HS-27A (cell line): ENCODE measurements at places on chromosomes 5 and 9.

- DNase-seq = no peak
Observed at GRCh38 chr5:179143446-179143845, 83.3 kb downstream of the ZNF354C start.

GRCh38 chr5:179142434-179143198 lies 82.4 kb downstream of the ZNF354C start:
- no peak for DNase-seq

- no peak for DNase-seq
Observed at GRCh38 chr9:110537841-110538646, 41.5 kb downstream of the SVEP1 start.

DNA sequence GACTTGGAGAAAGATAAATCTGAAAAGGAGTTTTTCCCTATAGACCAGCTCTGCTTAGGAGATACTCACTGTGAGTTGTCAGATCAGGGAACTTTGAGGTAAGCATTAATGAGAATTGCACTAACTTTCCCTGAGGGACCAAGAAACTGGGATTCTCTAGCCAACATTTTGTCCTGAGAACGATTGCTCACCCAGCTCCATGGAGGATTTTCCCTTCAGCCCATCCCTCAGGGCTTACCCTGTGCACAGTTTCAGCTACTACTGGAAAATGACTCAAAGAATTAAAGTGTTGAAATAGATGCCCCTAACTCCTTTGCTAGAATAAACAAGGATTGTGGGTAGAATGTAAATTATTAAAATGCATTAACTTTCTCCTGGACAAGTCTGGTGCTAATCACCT lies 237.2 kb upstream of the IL12B start:
- DNase-seq = no peak

DNA sequence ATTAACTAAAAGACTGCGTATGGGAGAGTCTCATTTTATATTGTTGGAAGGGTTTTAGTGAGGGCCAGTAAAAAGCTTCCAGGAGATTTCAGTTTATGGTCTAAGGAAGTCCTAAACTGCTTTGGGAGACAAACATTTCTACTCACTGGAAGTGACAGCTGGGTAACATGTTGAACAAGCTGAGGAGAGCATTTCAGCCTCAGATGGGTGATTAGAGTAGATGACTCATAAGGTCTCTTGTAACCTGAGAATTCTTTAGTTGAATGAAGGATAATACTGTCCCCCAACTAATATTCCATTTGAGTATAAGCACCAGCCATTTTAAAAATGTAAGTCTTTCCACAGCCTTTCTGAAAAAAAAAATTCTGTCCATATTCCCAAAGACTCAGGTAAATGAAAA lies 218.0 kb upstream of the C9orf72 start:
- DNase-seq = no peak
